ENCODE measurements at places on chromosomes 5 and 9.

DNA sequence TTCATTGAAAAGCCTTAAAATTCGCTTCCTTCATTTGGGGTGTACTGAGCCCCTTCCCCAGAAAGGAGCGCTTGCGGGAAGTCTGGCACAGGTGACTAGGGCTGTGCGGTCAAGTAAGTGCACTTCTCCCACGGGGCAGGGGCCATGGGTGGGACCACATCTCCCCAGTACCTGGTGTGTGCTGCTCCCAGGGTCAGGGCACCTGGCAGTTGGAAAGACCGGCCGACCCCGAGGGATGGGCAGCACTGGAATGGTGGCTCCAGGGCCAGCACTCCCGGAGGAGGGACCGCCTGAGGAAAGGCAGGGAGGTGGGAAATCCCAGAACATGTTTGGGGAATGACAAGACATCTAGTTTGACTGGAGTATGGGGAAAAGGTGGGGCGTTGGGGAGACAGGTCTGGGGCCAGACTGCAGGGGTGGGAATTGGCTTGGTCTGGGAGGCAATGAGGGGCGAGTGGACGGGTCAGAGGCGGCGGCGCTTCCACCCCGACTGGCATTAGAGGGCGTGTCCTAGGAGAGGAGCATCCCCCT is 727 bp upstream of the GLIPR2 start:
- no peak for DNase-seq

DNA sequence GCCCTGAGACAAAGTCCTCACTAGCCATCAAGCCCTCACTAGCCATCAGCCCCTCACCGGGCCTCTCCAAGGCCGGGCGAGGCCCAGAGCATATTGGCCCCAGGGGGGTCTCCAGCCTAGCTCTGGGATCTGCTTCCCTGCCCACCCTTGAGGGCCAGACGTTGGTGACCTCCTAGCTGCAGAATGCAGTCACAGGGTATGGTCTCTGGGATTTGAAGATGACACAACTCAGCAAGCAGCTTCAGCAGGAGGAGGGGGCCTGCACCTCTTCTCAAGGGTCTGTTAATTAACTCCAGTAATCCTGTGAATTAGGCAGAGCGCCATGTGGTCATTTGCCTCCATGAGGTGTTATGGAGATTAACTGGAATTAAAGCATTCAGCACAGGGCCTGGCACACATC is 116.9 kb upstream of the SPOCK1 start:
- no peak for DNase-seq

GRCh38 chr5:158384535-158385481 is 525.9 kb upstream of the CLINT1 start:
- no peak for DNase-seq

DNA sequence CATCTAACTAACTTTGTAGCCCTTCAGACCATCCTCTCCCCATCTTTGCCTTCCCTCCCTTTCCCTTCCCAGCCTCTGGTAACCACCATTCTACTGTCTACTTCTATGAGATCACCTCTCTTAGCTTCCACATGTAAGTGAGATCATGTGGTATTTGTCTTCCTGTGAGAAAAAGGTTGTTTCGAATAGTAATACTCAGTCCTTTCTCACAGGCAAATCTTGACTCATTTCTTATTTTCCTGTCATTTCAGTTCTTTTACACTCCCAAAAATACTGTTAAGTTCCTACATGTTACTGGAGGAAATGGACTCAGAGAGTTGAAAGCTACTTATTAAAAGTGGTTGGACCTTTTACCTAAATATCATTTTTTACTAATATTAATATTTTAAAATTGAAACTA is 82.1 kb downstream of the SLF1 start:
- no peak for DNase-seq

- no peak for DNase-seq
Observed at GRCh38 chr9:132656299-132656698, 13.5 kb downstream of the DDX31 start.

DNA sequence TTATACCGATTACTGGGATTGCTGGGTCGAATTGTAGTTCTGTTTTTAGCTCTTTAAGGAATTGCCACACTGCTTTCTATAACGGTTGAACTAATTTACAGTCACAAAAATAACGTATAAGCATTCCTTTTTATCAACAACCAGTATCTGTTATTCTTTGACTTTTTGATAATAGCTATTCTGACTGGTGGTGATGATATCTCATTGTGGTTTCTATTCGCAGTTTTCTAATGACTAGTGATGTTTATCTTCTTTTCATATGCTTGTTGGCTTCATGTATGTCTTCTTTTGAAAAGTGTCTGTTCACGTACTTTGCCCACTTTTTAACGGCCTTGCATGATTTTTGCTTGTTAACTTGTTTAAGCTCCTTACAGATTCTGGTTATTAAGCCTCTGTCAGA is 74.4 kb downstream of the FAM174A start:
- no peak for DNase-seq

- DNase-seq = no peak
Observed at GRCh38 chr9:123250504-123250903, 17.9 kb downstream of the STRBP start.

- DNase-seq = no peak
Observed at GRCh38 chr9:31471010-31471409, 913.4 kb upstream of the ACO1 start.

DNA sequence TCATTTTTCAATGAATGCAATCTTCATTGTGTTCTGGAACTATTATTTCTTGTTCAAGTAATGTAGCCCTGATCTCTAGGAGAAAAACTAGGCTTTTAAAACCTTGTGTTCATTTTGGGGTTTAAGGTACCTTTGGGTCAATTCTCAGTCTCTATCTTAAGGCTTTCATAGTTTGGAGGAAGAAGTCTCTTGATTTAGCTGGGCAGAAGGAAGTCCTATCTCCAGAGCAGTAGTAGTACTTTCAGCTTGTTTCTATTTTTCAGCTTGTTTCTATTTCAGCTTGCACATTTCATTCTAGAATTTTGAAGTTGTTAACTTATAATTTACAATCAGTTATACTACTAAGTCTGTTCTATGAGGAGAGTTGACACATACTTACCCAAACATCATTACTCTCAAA is 15.2 kb downstream of the CSNK1G3 start:
- no peak for DNase-seq

- DNase-seq = no peak
Observed at GRCh38 chr9:1929722-1930244, 85.4 kb upstream of the SMARCA2 start.

GRCh38 chr5:151628112-151628823 is 37.1 kb upstream of the FAT2 start:
- DNase-seq = no peak

- no peak for DNase-seq
Observed at GRCh38 chr9:7545371-7546165, 254.0 kb downstream of the DMAC1 start.

DNA sequence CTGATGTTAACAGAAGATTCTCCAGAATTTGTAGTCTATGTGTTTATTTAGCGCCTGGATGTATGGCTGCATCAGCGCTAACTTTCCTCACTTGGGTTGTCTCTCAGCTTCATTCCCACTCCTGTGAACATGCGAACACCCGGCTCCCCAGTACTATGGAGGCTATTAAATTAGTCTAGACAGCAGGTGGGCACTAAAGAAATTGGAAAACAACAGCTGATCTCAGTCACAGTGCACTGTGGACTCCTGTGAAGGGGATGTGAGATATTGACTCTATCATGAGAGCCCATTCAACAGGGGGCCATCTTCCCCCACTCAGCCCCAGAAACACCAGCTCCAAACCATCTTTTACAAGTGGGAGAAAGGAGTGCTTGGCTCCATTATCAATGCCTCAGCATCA is 471.0 kb downstream of the KDM4C start:
- no peak for DNase-seq

- no peak for DNase-seq
Observed at GRCh38 chr5:140381972-140382371, 19.7 kb upstream of the ANKHD1 start.

DNA sequence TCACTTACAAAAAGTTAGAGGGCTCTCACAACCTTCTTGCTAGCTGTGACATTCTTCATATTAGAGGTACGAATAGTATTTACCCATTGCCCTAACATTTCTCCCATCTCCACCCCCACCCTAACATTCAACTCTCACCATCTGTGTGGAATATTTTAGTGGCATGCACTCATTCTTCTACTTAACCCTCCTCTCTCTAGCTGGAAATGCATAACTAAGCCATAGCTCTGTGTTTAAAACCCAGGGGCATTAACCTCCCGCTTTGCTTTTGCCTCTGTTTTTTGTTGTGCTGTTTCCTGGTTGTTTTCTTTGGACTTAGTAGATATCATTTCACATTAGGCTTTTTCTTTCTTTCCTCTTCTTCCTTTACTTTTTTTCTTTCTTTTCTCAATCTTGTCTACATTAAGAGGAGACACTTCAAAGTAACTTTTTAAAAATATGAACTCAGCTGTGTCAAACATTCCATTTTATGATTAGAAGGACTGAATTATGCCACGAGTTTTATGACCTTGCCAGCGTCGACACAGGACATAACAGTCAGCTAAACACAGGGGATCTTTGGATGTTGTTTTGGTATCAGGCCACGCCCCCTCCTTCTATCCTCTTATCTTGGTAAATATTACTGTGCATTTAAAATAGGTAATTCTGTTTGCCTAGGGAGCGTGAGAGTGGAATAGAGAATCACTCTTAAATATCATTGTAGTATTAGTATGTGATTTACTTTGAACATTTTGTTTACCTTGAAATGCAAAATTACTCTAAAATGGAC is 236.0 kb downstream of the CD180 start:
- no peak for DNase-seq

DNA sequence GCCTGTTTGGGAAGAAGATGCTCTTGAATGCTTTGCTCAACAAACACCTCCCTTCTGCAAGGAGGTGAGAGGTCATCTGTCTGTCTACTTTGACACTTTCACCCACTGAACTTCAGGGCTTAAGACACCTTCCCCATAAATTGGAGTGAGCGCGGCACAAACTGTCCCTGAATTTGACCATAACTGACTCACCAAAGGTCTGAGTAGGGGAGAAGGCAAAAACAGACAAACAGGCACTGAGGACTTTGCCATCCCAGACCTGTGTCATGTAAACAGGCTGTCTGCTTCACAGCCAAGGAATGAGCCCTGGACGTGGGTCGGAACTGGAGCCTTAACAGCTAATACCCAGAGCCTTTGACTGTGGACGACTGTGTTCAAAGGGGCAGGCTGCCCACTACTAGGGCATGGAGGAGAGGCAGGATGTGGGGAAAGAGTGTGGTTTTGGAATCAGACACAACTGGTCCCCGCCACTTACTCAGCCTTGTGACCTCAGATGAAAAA is 320.9 kb upstream of the KLF4 start:
- DNase-seq = no peak

DNA sequence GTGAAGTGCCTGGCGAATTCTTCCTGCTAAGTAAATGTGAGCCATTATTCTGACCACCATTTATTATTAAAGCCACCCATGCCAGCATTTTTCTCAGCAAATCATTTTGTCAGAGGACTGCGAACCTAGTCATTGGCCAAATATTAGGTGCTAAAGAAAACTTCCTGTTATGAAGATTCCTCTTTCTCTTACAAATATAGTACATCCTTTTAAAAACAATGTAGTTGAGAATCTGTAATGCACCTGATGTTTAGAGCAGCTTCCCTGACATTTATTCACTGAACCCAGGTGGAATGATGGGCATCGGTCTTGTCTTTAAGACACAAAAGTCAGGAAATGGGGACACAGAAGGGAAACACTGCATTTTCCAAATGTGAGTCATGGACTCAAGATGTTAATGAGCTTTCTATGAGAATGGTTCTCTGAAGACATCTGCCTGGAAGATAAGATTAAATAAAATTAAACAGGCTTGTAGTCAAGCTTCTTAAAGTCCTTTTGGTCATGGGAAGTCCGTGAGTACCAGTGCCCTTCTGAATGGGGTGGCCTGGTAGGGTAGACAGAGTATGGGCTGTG is 290.6 kb downstream of the FBXL7 start:
- DNase-seq = no peak

DNA sequence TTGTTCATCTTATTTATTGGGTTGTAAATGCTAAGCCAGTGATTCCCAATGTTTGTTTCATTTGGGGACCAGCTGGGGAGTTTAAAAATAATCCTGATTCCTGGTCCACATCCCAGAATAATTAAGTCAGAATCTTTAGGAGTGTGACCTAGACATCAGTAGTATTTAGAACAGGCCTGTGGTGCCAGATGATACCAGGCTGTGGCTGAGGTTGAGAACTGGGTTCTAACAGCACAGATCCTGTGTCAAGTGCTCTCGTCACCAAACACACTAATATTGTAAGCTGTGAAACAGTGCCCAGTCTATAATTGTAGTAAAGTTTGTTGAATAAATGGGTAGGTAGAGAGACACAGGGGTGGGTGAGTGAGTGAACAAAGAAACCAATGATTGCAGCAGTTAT is 172.1 kb upstream of the PPP1R2B start:
- no peak for DNase-seq

- DNase-seq = no peak
Observed at GRCh38 chr9:86860006-86860405, 87.3 kb downstream of the GAS1 start.

GRCh38 chr5:113330533-113331208 is 104.1 kb downstream of the TSSK1B start:
- DNase-seq = no peak

DNA sequence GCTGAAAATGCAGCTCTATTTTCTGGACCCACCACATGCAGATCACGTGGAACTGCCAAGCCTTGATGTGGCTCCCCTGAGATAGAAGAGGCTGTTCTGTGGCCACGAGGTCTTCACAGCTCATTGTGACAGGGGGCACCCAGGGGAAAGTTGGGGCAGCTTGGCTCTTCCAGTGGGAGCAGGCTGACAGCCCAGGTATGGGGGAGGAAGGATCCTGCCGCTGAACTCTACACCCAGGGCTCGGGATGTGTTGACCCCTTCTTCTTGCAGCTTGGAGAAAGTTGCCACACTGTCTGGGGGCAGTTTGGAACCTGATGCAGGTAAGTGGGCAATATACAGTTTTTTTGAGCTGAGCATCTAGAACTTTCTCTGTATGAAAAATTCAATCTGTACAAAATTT is 133.6 kb upstream of the PITX1 start:
- DNase-seq = no peak

- DNase-seq = no peak
Observed at GRCh38 chr9:76699971-76700370, 64.3 kb upstream of the PCA3 start.

- DNase-seq = peak; percentile 86
Observed at GRCh38 chr9:124869986-124870560, 8.1 kb downstream of the ARPC5L start.

Data from activated naive CD4-positive, alpha-beta T cell treated with anti-CD3 and anti-CD28 coated beads, Interleukin-2, amount 10 ng/mL, durations not matched to agents 7 days and 5 days (primary cell).